CD4-positive, alpha-beta memory T cell (primary cell): ENCODE measurements at places on chromosomes 7 and 10.

GRCh38 chr7:140197218-140197890, 20.6 kb upstream of the KDM7A start:
- H3K36me3 ChIP-seq = no peaks in the 10 kb centered on the region
- H3K27ac ChIP-seq = no peak overlapping the region
- no peaks in the 10 kb centered on the region for H3K27me3 ChIP-seq
- H3K4me1 ChIP-seq = no peaks in the 10 kb centered on the region

DNA sequence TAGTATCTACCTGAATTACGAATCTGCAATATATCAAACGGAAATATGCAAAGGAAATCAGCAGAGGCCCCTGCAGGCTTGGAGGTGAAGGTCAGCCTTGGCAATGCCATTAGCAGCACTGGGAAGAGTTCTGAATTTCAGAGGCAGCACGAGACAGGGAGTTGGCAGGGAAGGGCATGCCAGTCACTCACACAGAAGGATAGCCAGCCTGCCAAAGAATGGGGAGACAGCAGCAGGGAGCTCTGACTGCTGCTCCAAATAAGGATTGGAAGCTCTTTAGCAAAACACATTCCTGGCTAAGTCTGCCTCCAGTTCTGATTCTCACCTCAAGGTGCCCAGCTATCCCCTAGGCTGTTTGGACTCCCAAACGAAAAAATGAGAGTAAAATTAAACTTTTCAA, 188.0 kb downstream of the PDE1C start:
- no peak overlapping the region for H3K27ac ChIP-seq
- H3K27me3 ChIP-seq = no peaks in the 10 kb centered on the region
- no peak overlapping the region for H3K4me3 ChIP-seq
- DNase-seq = no peak
- H3K36me3 ChIP-seq = no peaks in the 10 kb centered on the region

GRCh38 chr7:41882745-41883420, 180.0 kb upstream of the INHBA start:
- no peak overlapping the region for H3K27ac ChIP-seq
- H3K4me3 ChIP-seq = no peak overlapping the region
- DNase-seq = no peak
- no peaks in the 10 kb centered on the region for H3K36me3 ChIP-seq
- H3K27me3 ChIP-seq = no peaks in the 10 kb centered on the region
- H3K4me1 ChIP-seq = peaks cover 15% of the 10 kb centered on the region

DNA sequence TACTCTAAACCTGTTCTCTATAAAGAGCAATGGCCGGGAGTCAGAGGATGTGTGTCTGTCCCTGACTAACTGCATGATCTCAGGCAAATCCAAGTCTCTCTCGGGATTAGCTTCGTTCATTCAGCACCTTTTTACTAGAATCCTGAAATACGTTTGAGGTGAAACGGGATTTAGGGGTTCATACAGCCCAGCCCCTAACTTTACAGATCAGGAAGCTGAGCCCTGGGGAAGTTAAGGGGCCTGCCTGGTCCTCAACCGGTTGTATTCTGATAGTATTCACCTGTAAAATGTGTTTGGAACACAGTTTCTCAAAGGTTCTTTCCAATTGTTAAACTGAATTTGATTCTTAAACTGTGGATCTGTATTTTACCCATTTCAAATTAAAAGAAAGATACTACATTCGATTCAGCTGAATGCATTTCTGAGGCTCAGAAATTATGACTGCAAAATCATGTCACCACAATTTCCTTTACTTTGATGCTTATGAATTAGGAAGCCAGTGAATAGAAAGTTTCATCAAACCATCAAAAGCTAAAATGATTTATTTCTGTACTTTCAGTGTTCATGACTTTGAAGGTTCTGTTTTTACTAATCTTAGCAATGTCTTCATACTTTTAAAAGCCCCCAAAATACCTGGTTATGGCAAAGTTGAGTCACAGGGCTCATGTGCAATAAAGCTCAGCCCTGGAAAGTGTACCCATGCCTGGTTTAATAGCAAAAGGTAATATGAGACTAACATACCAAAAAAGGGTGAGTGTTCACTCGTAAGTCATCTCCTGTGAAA, 28.9 kb upstream of the EZH2 start:
- peak overlapping the region; percentile 32 for H3K4me3 ChIP-seq
- DNase-seq = peak; percentile 36
- H3K36me3 ChIP-seq = no peaks in the 10 kb centered on the region
- H3K27me3 ChIP-seq = no peaks in the 10 kb centered on the region
- H3K4me1 ChIP-seq = peaks cover 52% of the 10 kb centered on the region

GRCh38 chr7:11592699-11593098, 239.3 kb downstream of the THSD7A start:
- H3K36me3 ChIP-seq = no peaks in the 10 kb centered on the region
- no peaks in the 10 kb centered on the region for H3K27me3 ChIP-seq
- no peak overlapping the region for H3K4me3 ChIP-seq
- DNase-seq = no peak

GRCh38 chr10:127736915-127737562, at the start of gene FOXI2:
Gene FOXI2, plus strand, starts transcription at chr10:127737185. Its CDS starts 89 bp downstream, at chr10:127737274.
- no peak within 1 kb of the TSS for H3K4me3 ChIP-seq
- DNase-seq = peak; percentile 33
- no peaks in the 10 kb centered on the region for H3K4me1 ChIP-seq
- no peaks in the 10 kb centered on the region for H3K27me3 ChIP-seq
- no peak within 1 kb of the TSS for H3K27ac ChIP-seq

DNA sequence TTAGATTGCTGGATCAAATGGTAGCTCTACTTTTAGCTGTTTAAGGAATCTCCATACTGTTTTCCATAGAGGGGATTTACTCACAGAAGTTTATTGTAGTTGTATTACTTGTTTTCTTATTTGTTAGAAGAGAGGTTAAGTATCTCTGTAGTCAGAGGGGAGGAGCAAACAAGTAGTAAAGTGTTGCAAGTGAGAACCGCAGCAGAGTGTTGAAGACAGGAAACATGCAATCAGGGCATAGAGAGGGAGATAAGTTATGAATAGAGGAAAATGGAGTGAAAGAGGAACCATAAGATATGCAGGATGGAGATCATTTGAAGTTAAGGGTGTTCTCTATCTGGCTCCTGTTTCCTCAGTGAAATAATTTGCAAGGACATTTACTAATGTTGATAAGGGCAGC, 331.4 kb upstream of the TMEM229A start:
- H3K36me3 ChIP-seq = no peaks in the 10 kb centered on the region
- H3K4me1 ChIP-seq = no peaks in the 10 kb centered on the region
- H3K4me3 ChIP-seq = no peak overlapping the region
- H3K27ac ChIP-seq = no peak overlapping the region
